Thymus (tissue), 14 donors: ENCODE measurements at places on chromosomes 3 and 15. TPM values are rescaled to one million over a fixed set of nuclear protein-coding genes. Genes with fewer than 3 reads are reported as not detected.

The SCAMP2 gene
- 15.7 TPM for total RNA-seq

The SAMD7 gene
- total RNA-seq: not detected

GRCh38 chr15:27256446-27256845 lies 285.5 kb downstream of the GABRG3 start:
- DNase-seq: no peak

The ANKRD63 gene
- not detected for total RNA-seq

DNA sequence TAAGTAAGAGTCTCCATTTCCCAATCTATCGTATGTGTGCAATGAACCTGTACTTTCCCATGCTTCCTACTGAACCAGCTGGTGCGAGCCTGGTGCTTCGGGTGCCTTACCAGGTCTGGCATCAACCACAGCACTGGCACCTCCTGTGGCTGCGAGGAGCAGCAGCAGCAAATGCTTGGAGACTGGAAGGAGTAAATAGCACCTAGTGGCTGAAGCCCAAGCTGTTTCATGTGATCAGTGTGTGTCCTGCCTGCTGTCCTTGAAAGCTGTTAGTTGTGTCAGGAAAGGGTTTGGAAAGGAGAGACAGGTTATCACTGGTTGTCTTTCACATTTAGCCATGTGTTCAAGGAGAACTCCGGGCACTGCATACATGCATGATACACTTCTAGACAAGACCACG lies 31.8 kb downstream of the PCOLCE2 start:
- no peak for DNase-seq

The CORO2B gene
- total RNA-seq: 0.57 TPM

- DNase-seq: no peak
Observed at GRCh38 chr15:78073046-78073787, 4.3 kb downstream of the TBC1D2B start.

DNA sequence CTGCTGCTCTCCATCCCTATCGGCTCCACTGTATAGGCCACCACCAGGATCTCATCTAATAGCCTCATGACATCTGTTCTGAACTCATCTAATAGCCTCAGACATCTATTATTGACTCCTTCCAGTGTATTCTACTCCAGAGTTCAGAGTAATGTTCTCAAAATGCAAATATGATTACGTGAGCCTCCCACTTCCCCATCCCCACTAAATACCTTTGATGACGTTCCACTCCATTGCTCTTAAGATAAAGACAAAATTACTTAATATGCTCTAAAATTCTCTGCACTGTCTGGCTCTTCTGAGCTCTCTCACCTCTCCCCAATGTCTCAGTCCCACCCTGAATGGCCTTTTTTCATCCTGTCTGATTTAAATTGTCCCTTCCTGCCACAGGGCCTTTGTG lies 94.7 kb downstream of the SAMMSON start:
- no peak for DNase-seq

The GREM1 gene
- 0.14 TPM for total RNA-seq
